CD4-positive, alpha-beta T cell treated with Interleukin-17A for 1 hour (primary cell): ENCODE measurements at places on chromosomes 16 and 17.

DNA sequence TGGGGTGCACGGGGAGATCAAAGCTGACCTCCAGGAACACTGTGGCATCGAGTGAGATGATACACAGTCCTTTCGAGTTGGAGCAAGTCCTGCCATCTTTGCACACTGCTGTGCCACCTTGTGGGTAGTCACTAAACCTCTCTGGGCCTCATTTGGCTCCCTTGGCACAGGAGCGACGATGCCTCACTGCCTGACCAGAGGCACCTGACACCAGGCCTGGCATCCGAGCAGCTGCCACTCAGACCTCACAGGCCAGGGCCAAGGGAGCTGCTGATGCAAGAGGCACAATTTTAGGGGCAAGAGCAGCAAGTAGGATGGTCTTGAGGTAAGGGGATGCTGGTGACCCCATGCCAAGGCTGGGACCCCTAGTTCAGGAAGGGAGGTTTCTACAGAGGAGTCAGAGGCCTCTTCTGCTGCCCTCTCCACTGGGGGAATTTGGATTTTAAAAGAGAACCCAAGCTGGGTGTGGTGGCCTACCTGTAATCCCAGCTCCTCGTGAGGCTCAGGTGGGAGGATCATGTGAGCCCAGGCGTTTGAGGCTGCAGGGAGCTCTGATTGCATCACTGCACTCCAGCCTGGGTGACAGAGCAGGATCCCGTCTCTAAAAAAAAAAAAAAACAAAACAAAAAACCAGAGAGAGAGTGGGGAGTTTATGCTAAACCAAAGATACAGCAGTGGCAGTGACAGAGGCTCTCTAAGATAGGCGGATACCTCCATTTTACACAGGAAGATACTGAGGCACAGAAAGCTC lies 6.7 kb upstream of the ADGRG1 start:
- DNase-seq = no peak

- DNase-seq = no peak
These were observed 4.9 kb downstream of the SOX9 start for GRCh38 chr17:72125742-72126141.

GRCh38 chr17:69047368-69048263 lies 13.1 kb downstream of the ABCA9 start:
- no peak for DNase-seq

- DNase-seq = no peak
These were observed 1.2 kb upstream of the YPEL2 start for GRCh38 chr17:59330053-59330942.

DNA sequence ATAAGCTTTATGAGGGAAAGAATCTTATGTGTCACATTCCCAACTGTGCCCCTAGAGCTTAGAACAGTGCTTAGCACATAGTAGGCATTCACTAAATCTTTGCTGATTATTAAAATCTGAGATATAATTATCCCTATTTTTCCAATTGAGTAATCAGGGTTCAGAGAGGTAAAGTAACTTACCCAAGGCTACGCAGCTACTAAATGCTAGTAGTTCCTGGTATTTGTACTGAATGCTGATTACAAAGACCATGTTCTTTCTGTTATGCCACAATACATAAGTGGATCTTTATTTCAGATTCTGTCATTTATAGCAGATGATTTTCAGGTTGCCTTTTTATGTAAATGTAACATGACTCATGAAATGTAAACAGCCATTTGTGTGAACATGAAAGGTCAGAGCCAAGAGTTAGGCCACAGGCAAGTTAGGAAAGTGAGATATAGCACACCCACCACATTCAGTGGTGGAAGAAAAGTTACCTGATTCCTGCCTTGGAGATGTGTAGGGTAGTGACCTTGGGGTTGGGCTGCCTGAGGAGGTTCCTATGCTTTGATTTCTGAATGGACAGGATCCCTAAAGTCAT lies 77.2 kb downstream of the FTO start:
- no peak for DNase-seq

- no peak for DNase-seq
These were observed 15.1 kb upstream of the ZFHX3 start for GRCh38 chr16:73062743-73063733.

- peak; percentile 75 for DNase-seq
These were observed 8.6 kb downstream of the LGALS3BP start for GRCh38 chr17:78970834-78971755.

- no peak for DNase-seq
These were observed 460.2 kb downstream of the KIF2B start for GRCh38 chr17:54282886-54283285.

GRCh38 chr17:74919440-74920305 lies 3.4 kb downstream of the USH1G start:
- DNase-seq = no peak

- no peak for DNase-seq
These were observed 13.2 kb upstream of the RBFOX3 start for GRCh38 chr17:79623786-79624717.

DNA sequence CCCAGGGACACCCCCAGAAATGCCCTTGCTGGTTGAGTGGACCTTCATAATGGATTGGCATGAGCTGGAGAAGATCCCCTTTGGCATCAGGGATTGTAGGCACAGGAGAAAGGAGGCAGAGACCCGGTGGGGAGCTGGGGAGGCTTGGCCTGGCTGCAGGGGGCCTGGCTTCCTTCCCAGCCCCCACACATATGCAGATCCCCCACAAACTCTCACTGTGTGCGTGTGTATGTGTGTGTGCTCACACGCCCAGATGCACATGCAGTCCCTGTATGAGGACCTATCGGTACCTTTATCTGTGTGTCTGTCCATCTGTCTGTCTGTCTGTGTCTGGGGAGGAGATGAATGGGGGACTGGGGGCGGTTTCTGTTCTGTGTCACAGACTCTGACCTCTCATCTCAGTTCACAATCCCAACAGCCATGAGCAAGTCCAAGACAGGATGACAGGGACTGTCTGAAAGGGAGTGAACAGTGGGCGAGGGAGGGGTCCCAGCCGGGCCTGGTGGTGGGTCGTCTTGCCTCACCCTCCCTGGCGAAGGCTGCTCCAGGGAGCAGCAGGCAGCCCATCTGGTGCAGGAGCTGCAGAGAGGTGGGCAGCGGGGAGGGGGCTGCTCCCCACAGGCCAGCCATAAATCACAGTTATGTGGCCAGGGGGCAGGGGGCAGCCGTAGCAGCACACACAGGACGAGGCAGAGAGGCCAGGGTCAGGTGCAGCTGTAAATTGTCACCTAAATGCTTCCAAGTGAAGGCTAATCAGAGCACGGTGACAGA lies 46.7 kb upstream of the LHX1 start:
- DNase-seq = no peak

- DNase-seq = no peak
These were observed 6.2 kb upstream of the EVI2A start for GRCh38 chr17:31327534-31328159.

DNA sequence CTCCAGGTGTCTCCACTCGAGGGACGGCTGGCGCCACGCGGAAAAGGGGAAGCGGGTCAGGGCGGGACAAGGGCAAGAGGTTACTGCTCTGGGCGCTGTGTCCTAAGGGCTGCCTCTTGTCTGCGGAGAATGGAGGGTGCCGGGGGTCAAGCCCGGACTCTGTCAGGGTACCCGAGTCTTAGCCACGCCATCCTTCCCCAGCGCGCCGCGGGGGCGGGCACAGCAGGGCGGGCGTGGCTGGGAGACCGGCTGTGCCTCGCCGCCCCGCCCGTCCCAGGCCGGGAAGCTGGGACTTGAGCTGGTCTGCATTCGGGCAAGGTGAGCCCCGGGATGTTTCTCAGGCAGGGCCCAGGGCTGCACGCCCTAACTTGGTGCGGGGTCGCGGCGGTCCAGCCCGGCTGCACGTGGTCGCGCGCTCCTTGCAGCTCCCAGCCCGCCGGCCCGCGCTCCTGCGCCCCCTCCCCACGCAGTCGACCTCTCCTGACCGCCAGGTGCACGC lies 6.2 kb upstream of the ACTG1 start:
- DNase-seq = no peak
